Esophagus squamous epithelium (tissue), 5 donors: ENCODE measurements at places on chromosomes 1 and 21.

DNA sequence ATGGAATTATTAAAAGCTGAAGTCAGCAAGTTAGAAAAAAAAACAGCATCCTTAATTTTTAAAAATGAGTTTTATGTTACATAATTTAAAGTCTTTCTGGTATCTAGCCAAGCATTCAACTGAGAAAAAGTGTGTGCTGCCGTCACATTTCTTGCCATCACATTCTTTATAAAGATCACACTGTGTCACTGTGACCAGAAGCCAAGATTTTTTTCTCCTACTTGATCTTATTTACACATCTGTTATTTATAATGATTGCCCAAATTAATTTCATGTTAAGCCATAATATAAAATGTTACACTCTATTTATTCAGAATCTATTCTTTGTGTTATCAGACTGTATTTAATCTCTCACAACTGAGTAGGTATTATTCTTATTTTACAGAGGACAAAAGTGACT is 1603.7 kb downstream of the PLA2G4A start:
- no peak for DNase-seq

DNA sequence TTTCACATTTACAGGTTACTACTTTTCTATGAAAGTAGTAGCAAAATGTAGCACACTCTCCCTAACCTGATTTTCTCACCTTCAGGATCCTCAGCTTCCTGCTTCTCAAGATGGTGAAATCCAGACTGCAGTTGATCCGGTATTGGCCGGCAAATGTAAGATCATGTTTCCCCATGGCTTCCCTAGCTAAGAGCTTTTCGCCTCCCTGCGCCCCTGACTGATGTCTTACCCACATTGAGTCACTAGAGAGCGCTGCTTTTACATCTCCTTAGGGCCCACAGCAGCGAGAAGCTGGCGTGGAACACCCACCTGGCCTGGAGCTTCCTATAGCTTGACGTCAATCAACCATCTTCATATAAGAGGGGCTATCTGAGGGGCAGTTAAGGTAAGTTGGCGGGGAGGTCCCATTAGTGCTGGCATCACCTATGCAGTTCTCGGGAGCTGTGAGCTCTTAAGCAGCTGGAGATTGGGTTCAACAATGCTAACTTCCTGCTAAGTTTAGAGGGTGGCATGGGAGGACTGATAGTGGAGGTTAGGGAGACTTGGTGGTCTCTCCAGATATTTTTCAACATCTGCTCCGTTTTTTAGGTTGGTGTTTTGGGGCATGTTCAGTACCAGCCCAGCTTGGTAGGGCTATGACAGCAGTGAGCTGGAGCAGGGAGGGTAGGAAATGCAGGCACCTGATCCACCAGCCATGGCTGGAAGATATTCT is 5.5 kb downstream of the PTPN7 start:
- no peak for DNase-seq

GRCh38 chr1:228148196-228148861 is 1.4 kb upstream of the GJC2 start:
- no peak for DNase-seq

DNA sequence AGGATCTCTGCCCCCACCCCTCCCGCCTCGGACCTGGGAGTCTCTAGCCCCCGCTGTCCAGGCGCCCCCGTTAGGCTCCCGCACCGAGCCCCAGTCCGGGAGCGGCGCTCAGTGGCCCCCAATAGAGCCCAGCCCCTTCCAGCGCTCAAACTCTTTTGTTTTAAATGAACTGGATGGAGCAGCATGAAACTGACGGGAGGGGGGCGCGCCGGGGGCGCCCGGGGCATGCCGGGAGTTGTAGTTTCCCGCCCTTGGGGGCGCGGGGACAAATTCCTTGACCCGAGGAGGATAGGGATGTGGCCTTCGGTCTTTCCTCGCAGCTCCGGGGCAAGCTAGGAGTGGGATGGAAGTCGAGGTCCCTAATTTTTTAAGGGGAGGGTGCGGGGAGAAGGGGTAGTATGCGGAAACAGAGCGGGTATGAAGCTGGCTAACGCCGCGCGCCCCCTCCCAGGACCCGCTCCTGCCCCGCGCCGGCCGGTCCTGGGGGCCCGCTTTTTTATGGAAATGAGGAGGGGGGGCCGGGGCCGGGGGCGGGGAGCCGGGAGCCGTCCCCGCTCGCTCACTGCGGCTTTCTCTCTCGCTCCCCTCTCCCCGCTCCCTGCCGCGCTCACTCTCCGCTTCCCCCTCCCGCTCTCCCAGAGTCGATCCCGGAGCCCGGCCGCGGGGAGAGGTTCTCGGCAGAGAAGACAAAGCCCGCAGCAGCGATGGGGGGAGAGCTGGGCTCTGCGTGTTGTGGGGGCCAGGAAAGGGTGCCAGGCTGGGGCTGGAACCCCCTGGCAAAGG is at the start of gene MEX3A:
Gene MEX3A, minus strand, starts transcription at position 157 of the 783 bp plus-strand sequence. CDS start 467 bp downstream, outside the sequence.
- DNase-seq = no peak

DNA sequence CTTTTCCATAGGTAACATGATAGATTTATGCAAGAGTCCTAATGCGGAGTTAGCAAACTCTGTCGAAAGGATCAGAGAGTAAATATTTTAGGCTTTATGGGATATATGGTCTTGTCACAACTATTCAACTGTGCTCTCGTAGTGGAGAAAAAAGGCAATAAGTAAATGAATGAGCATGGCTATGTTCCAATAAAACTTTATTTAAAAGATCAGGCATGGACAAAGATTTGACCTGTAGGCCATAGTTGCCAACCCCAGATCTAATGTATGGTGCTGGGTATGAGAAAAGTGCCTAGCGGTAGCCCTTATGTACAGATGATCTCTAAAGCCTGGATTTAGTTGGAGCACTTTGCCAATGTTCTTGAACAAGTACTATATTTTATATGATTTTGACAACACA is 498.8 kb upstream of the C1orf87 start:
- DNase-seq = no peak

- DNase-seq = no peak
Measured at GRCh38 chr1:1577367-1578011, 2.8 kb upstream of the SSU72 start.

- DNase-seq = no peak
Measured at GRCh38 chr1:24606621-24607020, 36.5 kb upstream of the SRRM1 start.

DNA sequence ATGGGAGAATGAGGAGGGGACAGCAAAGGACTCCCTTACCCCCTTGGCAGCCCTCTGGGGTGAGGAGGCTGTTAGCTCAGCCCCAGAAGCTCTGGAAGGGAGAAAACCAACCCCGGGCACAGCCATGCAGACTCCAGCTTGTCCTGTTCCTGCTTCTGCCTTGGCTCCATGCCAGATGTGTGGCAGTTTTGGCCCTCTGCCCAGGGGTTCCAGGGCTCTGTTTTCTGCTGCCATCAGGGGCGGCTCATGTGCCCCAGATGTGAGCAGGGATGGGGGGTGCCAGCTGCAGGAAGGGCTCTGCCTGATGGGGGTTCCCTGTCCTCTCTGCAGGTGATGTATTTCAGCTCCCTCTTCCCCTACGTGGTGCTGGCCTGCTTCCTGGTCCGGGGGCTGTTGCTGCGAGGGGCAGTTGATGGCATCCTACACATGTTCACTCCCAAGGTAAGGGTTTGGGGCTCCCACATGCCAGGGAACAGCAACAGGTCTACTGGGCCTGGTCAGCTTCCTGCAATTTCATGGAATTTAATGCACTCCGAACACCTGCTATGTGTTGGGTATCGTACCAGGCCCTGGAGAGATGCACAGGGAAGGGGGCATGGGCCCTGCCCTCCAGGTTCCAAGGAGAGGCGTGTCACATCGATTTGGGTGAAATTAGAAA is 26.1 kb downstream of the SLC6A17 start:
- no peak for DNase-seq

DNA sequence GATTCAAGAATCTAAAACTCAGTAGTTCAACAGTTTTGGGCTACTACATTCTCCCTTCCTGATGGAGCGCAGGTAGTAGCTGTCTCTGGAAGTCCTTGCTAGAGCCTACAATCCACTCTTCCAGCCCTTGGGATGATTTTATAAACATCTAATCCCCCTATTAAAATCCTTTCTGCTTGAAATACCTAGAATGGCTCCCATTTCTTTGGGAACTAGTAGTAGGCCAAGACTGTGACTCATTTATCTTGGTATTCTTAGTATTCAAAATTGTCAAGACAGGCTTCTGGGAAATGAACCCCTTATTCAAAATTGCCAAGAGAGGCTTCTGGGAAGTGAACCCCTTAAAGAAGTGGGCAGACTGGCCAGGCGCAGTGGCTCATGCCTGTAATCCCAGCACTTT is 142.5 kb upstream of the FGGY start:
- DNase-seq = no peak

DNA sequence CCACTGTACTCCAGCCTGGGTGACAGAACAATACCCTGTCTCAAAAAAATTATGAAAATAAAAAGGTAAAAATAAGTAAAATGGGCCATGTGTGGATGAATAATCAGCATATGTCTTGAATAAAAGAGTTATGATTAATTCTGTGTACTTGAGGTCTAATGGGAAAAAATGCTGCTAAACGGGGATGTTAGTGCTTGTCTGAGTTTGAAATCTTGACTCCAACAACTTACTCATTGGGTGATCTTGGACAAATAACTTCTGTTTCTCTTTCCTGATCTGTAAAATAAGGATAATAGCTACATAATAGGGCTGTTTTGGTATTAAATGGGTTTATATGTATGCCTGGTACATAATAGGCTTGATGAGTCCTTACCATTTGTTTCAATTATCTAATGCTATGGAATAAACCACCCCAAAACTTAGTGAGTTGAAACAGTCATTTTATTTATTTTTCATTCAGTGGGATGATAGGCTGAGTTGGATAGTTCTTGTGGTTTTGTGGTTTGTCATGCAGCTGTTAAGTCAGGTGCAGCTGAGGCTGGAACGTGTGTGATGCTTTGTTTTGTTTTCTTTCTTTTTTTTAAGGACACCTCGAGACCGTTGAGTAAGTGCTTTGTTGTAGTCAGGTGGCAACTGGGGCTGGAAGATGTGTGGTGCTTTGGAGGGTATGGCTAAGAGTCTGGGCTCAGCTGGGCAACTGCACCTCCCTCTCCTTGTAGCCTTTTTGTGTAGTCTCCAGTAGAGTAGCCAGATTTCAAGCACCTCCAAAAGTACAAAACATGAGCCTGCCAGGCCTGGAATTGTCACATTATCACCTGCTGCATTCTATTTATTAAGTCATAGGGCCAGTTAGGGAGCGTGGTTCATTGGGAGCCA is 4.9 kb downstream of the MDM4 start:
- DNase-seq = no peak

GRCh38 chr1:56548571-56548970 is 30.8 kb downstream of the PLPP3 start:
- no peak for DNase-seq

- no peak for DNase-seq
Measured at GRCh38 chr1:207054491-207054890, 1.4 kb downstream of the PFKFB2 start.

- no peak for DNase-seq
Measured at GRCh38 chr1:160844447-160845232, 18.0 kb downstream of the CD244 start.

DNA sequence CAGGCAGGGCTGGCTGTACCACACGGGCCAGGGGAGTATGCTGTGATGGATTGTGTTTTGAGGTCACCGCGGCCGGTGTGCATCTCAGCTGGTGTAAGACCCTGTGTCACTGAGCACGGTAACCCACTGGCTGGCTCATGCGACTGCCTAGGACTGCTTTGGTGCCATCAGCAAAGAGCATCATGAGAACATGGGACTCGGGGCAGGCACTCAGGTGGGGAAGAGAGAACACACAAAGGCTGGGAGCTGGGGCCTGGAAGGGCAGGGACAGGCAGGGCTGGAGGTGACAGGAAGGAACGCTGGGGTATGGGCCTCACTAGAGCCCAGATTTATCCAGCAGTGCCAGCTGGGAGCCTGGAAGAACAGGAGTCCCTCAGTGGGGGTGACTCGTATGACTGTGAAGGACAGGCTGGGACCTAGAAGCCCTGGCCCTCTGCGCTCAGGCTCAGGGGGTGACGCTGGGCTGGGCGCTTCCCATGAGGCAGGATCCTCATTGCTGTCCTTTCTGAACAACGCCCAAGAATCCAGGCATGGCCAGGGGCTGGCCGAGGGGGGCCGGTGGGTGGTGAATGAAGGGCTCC is 210.4 kb upstream of the VAMP3 start:
- DNase-seq = no peak

- DNase-seq = no peak
Measured at GRCh38 chr1:208767816-208768215, 523.6 kb upstream of the PLXNA2 start.

GRCh38 chr1:68221980-68222373 is 10.3 kb downstream of the WLS start:
- DNase-seq = no peak

DNA sequence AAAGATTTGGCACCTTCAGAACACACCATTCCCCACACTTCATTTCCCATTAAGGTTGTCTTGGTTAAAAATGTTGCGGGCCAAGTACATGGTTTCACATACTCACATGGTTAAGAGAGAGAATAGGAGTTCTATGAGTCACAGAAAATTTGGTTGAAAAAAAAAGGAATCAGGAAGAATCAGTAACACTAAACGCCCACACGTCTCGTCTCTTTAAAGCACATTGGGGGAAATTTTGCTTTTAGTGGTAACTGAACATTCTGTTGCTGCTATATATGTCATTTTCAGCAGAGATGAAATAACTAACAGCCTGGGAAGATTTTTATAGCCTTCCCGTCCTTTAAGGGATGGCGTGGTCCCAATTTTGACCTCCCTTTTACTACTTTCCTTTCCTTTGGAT is 132.9 kb upstream of the ERG start:
- DNase-seq = no peak

- DNase-seq = no peak
Measured at GRCh38 chr1:93773049-93773838, 91.6 kb upstream of the BCAR3 start.

GRCh38 chr1:230498704-230499103 is 72.6 kb upstream of the PGBD5 start:
- no peak for DNase-seq

- DNase-seq = no peak
Measured at GRCh38 chr1:165364568-165365133, 8.1 kb upstream of the LMX1A start.

GRCh38 chr1:233393926-233394680 is 66.6 kb downstream of the MAP3K21 start:
- no peak for DNase-seq

- DNase-seq = no peak
Measured at GRCh38 chr21:25905126-25905525, 170.4 kb downstream of the GABPA start.

- DNase-seq = no peak
Measured at GRCh38 chr1:34415140-34415539, 238.4 kb downstream of the C1orf94 start.

DNA sequence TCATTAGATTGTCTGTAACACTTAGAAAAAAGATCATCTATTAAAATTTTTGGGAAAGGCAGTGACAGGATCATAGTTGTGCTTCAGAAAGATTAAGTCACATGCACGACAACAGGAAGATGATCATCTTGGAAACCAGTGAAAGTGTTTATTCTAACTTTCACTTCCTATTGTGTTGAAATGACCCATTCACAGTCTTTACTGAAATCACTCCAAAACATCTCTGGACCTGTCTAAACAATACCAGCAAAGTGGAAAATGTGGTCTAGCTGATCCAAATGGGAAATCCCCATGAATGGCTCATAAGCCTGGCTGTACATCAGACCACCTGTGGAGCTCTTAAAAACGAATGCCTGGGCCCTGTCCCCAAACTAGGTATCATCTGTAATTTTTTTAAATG is 111.1 kb upstream of the ETV3 start:
- DNase-seq = no peak
